ENCODE measurements at places on chromosomes 2 and 18.

DNA sequence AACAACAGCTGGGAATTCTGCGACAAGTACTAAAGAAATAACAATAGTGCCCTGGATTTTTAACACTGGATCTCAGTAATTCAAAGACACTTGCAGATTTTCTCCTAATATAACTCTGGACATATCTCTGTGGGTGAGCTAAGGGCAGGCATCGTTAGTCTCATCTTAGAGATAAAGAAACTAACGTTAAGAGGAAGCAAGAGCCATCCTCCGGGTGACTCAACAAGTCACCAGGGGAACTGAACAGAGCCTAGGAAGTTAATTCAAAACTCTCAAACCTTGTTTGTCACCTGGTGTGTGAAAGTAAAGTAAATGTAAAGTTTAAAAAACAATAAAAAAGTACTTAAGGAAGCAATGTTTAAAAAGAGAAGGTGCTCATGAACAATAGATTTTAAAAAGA is 41.6 kb upstream of the NRP2 start:
- DNase-seq: no peak

DNA sequence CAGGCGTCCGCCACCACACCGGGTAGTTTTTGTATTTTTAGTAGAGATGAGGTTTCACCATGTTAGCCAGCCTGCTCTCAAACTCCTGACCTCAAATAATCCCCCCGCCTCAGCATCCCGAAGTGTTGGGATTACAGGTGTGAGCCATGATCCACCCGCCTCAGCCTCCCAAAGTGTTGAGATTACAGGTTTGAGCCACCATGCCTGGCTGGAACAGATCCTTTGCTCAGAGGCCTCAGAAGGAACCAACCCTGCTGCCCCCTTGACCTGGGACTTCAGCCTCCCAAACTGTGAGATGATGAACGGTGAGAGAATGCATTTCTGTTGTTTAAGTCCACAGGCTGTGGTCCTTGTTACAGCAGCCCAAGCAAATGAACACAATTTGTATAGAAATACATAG is 67.0 kb downstream of the NCAPH start:
- DNase-seq: no peak

DNA sequence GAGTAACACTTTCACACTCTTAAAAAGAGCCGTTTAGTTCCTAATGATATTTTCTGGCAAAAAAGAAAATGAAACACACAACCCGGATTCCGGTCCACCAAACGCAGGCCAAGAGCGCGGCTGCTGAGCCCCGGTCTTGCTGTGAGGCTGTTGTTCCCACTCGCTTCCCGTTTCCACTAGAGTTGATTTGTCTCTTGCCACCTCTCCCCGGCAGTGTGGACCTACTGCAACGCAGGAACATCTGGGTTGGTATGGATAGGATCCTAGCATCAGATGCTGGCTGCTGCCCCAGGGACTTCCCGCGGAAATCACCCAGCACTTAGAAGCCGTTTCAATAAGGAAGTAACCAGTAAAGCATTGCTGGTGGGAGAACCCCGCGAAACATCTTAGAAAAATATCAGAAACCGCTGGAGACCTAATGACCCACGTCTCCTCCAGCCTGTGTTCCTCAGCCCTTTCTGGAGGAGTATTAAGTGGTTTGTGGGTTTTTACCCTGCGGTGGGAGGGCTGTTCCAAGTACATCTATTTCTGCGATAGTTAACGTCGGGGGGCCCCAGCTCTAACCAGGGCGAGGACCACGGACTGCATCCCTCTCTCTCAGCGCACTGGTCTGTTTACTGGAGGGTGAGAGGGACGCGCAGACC is 939 bp downstream of the DOCK10 start:
- DNase-seq: peak; percentile 65

DNA sequence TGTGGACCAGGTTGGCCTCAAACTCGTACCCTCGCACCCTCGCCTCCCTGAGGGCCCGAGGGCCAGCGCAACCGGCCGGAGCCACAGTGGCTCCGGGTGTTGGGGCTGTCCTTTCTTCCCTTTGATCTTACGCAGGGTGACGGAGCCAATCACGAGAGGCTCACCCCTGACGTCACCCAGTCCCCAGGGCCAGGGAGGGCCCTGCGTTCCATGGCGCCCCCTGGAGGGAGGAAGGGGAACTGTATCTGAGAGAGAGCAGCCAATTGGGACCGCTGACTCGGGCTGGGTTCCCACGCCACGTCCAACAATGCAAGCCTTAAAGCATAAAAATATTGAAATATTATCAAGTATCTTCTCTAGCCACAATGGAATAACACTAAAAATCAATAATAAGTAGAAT is 432.8 kb upstream of the LRRTM4 start:
- DNase-seq: no peak

GRCh38 chr2:54724560-54725342 is 1.3 kb downstream of the EML6 start:
- no peak for DNase-seq

Measured in stimulated activated CD8-positive, alpha-beta memory T cell treated with anti-CD3 and anti-CD28 coated beads, Interleukin-7, amount 100 ng/mL, for 4 hours (primary cell).